ENCODE measurements at places on chromosomes 4 and X. TPM values are rescaled to one million over a fixed set of nuclear protein-coding genes. Genes with fewer than 3 reads are reported as not detected.

GRCh38 chr4:86279293-86279960 lies 80.4 kb downstream of the MAPK10 start:
- no peaks in the 10 kb centered on the region for H3K36me3 ChIP-seq
- H3K27me3 ChIP-seq = no peaks in the 10 kb centered on the region
- no peak for DNase-seq
- no peak overlapping the region for H3K4me3 ChIP-seq
- H3K27ac ChIP-seq = no peak overlapping the region
- 0 out of 2 replicates have a peak, but pooled peaks cover 6% of the 10 kb centered on the region for H3K4me1 ChIP-seq

DNA sequence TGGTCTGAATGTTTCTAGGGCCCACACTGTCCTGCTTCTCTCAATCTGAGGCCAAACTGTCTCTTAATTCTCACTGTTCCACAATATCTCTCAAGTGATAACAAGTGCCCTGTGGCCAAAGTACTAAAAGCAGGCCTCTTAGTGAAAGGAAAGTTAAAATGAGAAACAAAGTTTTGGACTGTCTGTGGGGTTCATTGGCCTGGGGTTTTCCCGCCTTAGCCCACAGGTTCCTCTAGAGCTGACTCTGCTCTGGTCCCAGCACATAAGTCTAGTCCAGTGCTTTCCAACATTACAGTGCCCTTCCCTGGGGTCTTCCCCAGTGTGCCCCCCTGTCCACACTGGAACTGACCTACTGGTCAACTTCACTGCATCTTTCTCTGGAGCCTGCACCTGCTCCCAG lies 6.3 kb downstream of the MAGEB1 start:
- H3K4me1 ChIP-seq = no peaks in the 10 kb centered on the region
- no peaks in the 10 kb centered on the region for H3K36me3 ChIP-seq
- no peak for DNase-seq
- no peak overlapping the region for H3K27ac ChIP-seq

DNA sequence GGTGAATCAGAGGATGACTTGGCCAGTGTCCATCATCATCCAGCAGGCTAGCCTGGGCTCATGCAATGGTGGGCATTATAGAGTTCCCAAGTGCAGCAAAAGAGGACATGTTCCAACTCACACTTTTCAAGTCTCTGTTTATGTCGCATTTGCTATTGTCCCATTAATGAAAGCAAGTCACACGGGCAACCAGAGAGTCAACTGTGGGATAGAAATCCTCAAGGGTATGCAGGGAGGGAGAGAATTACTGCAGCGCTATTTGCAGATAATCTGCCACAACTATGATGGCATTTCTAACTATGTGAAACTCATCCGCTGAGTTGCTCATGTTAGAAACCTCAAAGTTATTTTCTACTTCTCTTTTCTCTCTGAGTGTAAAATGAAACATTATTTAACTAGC lies 78.5 kb upstream of the TAB3 start:
- no peaks in the 10 kb centered on the region for H3K4me1 ChIP-seq
- 0 out of 2 replicates have a peak, but pooled peaks cover 4% of the 10 kb centered on the region for H3K27me3 ChIP-seq
- DNase-seq = no peak
- no peak overlapping the region for H3K27ac ChIP-seq
- H3K36me3 ChIP-seq = no peaks in the 10 kb centered on the region

DNA sequence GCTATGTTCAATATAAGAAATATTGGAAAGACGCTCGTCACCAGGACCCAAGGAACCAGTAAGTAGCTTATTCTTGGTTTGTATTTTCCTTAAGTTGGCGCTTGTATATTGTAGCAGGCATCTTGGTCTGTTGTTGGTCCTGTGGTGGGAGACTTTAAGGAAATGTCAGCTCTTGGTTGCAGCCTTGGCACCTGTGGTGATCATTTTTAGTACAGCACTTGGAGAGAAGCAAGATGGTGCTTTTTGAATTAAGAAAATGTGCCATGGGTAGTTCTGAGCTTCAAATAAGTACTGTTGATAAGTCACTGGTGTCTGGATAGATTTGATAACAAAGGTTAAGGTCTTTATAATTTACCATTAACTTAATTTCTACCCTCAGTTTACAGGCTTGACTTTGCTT lies 1.1 kb downstream of the RPS3A start:
- peaks cover 23% of the 10 kb centered on the region for H3K4me1 ChIP-seq
- H3K27ac ChIP-seq = peak overlapping the region; percentile 90
- H3K27me3 ChIP-seq = no peaks in the 10 kb centered on the region
- H3K4me3 ChIP-seq = peak overlapping the region; percentile 100

GRCh38 chr4:83307920-83308319 lies 23.3 kb upstream of the COQ2 start:
- H3K36me3 ChIP-seq = no peaks in the 10 kb centered on the region
- H3K27ac ChIP-seq = no peak overlapping the region
- H3K4me1 ChIP-seq = no peaks in the 10 kb centered on the region
- DNase-seq = no peak
- no peak overlapping the region for H3K4me3 ChIP-seq

TSPAN7 gene
- 7.2 TPM for total RNA-seq

F8 gene
- 1.8 TPM for total RNA-seq

MID1 gene
- 39.3 TPM for total RNA-seq

AMBN gene
- total RNA-seq = not detected

FAM184B gene
- total RNA-seq = 0.49 TPM

Measured in GM23338 (cell line).